NCI-H2029 (cell line): ENCODE measurements at places on chromosomes 5 and 9.

DNA sequence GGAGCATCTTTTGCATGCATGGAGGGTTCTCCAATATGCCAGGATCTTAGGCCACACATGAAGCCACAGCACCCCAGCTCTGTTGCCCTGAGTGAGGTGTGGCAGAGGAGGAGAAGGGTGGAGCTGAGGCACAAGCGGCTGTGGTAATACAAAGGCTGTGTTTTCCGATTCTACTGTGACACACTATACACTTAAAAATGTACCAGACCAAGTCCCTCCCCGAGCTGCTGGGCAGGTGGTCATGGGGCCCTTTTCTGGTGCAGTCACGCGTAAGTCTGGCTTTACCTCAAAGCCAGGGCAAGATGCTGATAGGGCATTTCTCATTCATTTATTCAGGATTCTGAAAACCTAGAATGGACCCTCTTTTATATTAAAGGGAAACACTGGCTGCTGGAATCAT, 3.7 kb downstream of the ADGRV1 start:
- no peak for DNase-seq

DNA sequence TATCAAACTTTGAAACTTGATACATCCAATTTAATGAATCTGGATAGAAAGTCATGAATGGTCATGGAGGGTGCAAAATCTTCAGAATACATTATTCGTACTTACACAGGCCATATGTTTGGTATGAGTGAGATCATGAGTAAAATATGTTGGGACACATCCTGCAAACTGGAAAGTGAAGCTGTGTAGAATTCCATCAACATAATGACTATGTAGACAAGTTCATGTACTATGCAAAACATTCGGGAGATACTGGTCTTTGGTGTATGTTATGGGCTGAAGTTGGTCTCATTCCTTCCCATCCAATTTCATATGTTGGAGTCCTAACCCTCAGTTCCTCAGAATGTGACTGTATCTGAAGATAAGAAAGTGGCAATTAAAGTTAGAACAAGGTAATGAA, 18.1 kb upstream of the CTNND2 start:
- no peak for DNase-seq

- DNase-seq, result no peak
Measured at GRCh38 chr5:66498791-66499207, 97.4 kb upstream of the MAST4 start.

DNA sequence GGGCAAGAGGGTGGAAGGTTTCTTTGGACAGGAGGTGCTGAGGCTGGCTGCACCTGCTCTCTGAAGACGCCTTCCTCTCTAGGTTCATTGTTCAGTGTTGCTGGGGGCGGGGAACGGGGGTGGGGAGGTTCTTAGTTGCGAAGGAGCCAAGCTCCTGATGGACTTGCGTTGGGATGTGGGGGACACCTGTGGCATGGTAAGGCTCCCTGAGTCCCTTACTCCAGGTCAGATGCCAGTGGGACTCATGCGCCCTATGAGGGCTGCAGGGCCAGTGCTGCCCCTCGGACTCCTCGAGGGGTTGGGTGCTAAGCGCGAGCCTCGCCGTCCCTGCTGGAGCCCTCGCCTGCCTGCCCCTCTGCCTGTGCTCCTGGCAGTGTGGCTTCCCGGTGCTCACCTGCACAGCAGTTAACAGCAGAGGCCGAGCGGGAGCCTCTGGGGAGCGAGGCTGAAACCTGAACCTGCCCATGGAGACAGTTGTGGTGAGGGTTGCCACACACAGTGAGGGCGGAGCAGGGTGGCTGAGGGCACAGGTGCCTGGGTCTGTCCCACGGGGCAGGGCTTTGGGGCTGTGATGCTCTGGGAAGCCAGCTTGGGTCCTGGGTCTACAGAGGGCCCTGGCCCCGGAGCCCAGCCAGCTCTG, 5.5 kb downstream of the RNU6ATAC start:
- no peak for DNase-seq

DNA sequence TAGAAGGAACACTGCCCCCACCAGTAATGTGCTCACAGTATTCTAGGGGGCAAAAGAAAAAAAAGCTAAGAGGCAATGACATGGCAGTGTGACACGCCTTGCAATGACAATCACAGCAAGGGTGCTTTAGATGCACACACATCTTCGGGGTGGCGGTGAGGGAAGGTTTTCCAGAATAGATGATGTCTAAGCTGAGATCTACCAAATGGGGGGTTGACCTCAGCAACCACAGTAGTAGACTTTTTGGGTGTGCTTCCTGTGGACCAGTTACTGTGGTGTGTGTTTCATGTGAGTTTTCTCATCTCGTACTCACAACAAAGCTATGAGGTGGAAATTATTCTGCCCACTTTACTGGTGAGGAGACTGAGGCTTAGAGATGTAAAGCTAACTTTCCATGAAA, 10.2 kb upstream of the IL12B start:
- DNase-seq, result no peak

GRCh38 chr9:21902136-21902535, 92.1 kb downstream of the CDKN2A start:
- no peak for DNase-seq

GRCh38 chr9:120532475-120532874, 47.5 kb downstream of the CDK5RAP2 start:
- no peak for DNase-seq

- no peak for DNase-seq
Measured at GRCh38 chr5:149969181-149969930, 8.8 kb downstream of the SLC26A2 start.

DNA sequence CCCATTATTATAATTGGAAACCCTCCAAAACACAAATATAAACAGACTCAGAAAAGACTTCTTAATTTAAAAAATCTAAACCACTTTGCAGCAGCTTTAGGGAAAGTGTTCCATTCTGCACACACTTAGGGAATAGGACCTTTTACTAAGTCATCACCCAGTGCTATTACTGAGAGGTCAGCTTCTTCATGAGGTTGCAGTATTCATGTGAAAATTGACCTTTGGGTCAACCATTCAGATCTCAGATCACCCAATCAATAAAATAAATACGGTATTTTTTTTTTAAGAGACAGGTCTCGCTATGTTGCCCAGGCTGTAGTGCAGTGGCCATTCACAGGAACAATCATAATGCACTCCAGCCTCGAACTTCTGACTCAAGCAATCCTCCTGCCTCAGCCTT, 21.8 kb downstream of the NR6A1 start:
- DNase-seq, result no peak

DNA sequence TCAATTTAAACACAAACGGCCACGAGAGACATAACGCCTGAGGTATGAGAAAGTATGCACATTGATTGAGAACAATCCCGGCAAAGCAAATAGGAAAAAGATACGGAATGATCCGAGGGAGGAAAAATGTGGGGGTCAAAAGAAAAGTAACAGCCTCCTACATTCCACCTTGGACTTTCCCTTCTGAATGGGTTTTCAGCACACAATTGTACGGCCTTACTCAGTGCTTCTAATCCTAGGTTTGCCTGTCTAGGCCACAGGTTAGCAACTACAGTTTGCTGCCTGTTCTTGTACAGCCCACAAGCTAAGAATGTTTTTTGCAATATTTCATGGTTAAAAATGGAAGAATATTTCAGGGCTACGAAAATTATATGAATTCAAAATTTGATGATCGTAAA, 46.2 kb upstream of the RNF20 start:
- DNase-seq, result no peak

- DNase-seq, result no peak
Measured at GRCh38 chr5:68304421-68305052, 89.0 kb downstream of the PIK3R1 start.

DNA sequence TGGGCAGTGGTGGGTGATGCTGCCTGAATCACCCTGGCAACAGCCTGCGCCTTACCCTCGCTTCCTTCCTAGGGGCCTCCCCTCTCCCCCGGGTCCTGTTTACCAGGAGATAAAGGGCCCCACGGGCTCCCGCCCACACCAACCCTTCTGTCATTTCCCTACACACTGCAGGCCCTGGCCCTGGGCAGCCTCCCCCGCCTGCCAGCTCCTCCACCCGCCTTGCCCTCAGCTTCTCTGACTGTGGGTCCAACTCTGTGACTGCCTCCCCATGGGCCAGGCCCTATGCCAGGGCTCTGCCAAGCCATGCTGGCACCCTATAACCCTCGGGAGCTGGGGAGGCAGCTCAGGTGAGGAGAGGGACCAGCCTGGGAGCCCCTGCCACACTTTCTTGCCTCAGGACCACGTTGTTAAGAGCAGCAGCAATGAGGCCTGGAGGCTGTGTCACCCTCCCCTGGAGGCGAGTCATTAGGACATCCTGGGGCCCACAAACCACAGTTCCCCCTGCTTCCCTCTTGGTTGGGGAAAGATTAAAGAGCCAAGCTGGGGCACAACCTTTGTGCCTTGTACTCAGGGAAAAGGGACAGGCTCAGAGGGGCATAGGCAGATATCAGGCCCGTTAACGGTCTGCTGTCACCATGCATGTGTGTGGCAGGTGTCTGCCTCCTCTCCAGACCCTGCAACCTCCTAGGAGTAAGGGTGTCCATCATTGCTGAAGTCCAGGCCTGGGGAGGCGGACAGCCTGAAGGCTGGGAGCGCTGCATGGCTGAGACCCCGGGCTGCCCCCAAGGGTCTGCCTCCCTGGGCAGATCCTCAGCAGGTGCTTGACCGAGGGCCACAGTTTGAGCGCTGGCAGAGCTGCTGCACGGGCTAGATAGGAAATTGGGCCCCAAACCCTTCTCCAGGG, 2.8 kb downstream of the MGAT4B start:
- DNase-seq, result no peak

- DNase-seq, result no peak
Measured at GRCh38 chr9:106893088-106893487, 30.1 kb downstream of the ZNF462 start.

GRCh38 chr5:54524082-54524481, 6.5 kb downstream of the SNX18 start:
- no peak for DNase-seq

GRCh38 chr9:77614645-77615044, 33.5 kb downstream of the GNA14 start:
- DNase-seq, result no peak

DNA sequence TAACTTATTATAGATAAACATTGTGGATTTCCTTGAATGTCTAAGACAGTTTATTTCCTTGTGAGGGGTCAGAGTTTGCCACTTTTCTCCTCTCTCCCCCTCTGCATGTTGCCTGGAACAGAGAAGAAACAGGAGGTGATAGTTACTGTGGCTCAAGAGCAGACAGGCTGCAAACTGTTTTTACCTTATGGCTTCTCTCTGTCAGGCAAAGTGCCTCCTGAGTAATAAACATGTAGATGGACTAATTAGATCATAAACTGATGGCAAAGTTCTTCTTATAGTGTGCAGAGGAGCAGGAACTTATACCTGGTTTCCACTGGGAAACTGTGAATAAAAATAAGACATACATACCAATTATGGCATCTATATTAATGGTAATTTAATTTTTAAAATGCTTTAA, 133.1 kb upstream of the CDH12 start:
- DNase-seq, result no peak

GRCh38 chr9:105146677-105147076, 97.8 kb upstream of the SLC44A1 start:
- no peak for DNase-seq

GRCh38 chr9:70065572-70065971, 21.9 kb downstream of the MAMDC2 start:
- DNase-seq, result no peak
